ENCODE measurements at places on chromosomes 16 and 17.
A peak's percentile ranks its signal among the peaks of the same experiment; 100 is the strongest.

DNA sequence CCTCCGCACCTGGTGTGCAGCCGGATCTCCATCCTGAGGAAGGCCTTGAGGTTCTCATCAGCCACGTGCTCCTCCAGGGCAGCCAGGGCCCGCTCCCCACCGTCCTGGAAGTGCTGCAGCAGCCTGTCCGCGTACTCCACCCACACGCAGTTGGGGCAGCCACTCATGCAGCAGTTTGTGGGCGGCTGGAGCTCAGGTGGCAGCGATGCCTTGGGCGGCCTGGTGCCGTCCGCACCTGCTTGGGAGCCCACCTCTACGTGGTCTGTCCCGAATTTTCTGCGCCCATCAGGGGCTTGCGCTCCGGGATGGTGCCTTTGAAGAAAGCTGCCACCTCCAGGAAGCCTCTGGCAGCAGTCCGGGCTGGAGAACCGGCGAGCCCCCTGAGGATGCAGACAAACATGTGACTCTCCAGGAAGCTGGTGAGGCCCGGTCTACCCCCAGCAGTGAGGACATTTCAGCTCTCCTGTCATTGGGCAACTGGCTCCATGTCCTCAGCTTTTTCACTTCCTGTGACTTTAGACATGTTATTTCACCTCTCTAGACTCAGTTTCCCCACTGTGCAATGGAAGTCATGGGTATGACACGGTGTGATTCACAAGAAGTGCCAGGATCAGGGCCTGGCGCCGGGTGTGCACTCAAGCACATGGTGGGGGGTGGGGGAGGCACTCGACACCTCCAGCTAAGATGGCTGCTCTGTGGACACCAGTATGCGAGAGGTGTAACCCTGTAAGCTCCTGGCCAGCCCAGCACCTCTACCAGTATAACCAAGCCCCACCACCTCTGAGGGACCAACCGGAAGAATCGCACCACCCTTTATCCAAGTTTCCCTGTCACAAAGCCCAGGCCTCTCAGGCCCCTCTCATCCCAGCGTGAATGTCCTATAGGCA, 957 bp downstream of the OXLD1 start:
- DNase-seq = no peak

- peak; percentile 29 for DNase-seq
Measured at GRCh38 chr16:75105306-75106061, 11.1 kb downstream of the LDHD start.

GRCh38 chr16:14505846-14506245, 124.2 kb downstream of the PARN start:
- no peak for DNase-seq

GRCh38 chr17:74288785-74289184, 14.8 kb downstream of the DNAI2 start:
- DNase-seq = no peak

- no peak for DNase-seq
Measured at GRCh38 chr16:84442416-84443145, 61.9 kb downstream of the MEAK7 start.

- peak; percentile 85 for DNase-seq
Measured at GRCh38 chr17:42519546-42520491, 16.2 kb upstream of the NAGLU start.

DNA sequence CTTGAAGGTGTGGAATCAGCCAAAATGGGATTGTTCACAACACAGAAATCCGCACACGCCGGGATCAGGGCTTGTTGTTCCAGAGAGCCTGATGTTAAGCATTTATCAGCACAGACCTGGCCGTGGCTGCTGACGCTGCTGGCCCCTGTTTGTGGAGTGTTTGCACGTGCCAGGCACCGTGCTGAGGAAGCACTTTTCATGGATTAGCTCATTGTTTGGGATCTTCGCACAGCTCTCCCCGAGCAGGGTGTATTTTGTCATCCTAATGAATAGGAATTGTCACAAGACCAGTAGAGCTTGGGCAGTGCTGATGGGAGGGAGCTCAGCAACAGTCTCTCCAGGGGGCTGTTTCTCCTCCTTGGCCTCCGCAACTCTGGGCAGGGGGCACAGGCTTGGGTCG, 160.4 kb upstream of the PLCG2 start:
- peak; percentile 26 for DNase-seq

DNA sequence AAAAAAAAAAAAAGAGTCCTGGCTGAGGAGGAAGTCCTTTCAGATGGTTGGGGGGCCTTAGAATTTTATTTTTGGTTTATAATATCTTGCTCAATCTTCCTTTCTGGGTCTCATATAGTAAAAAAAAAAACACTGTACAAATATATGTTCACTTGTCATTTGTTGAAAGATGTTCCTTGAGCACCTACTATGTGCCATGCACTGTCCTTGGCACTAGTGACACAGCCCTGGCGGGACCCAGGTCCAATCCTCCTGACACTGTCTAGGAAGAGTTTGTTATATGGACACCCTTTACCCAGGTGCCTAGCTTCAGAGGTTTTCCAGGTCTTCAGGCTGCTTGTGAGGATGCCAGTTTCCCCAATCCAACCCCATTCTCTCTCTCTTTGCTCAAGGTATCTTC, 2.0 kb downstream of the CHST4 start:
- DNase-seq = no peak

DNA sequence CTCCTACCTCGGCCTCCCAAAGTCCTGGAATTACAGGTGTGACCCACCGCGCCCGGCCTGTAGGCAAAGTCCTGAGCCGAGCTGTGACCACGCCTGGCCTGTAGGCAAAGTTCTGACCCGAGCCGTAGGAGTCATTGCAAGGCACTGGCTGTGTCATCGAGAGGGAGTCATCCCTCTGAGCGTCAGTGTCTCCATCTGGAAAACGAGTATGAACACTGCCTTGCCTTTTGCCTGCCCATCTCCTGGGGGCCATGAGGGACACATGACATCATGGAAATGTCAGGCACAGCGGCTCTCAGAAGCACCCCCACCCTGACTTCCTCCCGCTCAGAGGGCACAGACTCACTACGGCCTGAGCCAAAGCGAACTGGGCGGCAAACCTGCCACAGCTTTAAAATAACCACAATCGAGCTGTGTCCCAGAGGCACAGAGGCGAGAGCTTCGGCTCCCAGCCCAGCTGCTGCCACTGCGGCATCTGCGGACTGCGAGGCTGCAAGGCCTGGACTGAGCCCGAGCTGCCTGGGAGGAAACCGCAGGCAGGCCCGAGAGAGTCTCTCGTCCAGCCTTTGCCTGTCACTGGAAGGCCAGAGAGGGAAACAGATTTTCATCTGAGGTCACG, 50.8 kb downstream of the RPH3AL start:
- DNase-seq = no peak

DNA sequence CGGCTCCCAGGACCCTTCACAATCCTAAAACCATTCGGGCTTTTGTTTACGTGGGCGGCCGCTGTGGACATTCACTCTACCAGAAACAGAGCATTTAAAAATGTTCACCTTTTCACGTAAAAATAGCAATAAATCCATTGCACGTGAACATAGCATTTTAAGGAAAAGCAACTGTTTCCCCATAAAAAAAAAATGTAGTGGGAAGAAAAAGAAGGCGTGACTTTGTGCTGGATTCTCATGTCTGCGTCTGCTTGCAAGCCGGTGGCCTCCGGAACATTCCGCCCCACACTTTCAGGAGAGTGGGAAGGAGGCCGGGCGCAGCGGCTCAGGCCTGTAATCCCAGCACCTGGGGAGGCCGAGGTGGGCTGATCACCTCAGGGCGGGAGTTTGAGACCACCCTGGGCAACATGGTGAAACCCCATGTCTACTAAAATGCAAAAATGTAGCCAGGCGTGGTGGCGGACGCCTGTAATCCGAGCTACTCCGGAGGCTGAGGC, 13.4 kb upstream of the GNG13 start:
- DNase-seq = no peak

DNA sequence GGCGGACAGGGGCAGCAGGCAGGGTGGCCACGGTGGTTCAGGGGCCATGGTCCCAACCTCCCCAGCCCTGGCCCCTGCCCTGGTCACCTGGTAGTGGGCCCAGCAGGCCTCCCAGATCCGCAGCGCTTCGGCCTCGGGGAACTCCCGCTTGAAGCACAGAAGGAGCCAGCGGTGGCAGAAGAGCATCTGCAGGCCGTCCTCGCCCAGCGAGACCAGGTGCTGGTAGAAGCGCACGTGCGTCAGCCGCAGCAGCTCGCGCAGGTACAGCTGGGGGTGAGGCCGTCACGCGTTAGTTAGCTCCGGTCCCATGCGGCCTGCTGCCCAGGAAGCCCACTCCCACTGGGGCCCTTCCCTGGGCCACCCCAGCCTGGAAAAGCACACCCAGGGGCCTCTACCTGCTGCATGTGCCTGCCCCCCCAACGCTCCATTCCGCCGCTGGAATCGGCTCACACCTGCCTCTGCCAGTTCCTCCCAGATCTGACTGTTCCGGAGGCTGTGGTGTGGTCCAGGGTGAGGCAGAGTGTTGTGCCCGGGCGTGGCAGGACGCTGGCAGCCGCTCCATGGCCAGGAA, 90.8 kb downstream of the TBC1D16 start:
- no peak for DNase-seq

- DNase-seq = no peak
Measured at GRCh38 chr16:2987833-2988232, 7.6 kb upstream of the PKMYT1 start.

DNA sequence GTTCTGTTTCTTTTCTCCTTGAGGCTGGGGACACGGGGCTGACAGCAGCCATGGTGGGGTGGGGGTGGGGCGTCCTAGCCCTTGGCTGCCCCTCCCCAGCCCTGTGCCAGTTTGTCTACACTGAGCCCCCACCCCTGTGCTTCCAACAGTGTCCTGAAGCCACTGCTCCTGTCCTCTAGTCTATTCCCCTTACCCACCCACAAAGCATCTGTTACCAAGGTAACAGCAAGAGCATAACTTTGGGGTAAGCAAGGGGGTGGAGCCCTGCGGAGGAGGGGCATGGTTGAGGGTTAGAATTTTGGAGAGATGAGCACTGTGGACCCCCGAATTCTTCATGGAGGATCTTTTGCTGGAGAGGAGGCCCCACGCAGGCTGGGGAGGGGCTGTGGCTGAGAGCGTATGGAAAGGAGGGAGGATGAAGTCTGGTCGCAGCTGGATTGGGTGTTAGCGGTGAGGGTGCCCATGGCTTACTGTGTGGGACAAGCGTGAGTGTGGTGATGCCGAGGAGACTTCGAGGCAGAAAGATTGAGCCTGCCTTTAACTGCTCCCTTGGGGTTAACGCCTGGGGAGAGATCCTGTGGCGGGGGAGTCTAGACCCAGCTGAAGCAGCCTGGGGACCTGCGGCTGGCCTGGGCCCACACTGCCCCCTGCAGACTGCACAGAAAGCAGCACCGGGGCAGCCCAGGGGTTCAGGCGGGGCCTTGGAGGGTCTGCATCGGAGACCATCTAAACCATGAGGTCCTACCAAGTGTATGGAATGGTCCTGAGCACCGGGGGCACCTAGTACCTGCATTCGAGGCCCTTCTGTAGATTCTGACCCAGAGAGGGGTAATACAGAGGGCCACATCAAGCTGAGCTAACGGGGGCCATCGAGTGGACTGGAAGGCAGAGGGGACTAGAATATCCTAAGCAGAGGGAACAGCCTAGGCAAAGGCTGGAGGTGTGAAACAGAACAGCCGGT, 6.1 kb upstream of the STAC2 start:
- DNase-seq = no peak

- DNase-seq = no peak
Measured at GRCh38 chr17:3838206-3838605, 7.8 kb downstream of the NCBP3 start.

- DNase-seq = no peak
Measured at GRCh38 chr17:63294776-63295175, 151.3 kb downstream of the CYB561 start.

- no peak for DNase-seq
Measured at GRCh38 chr17:65265276-65265675, 128.1 kb downstream of the RGS9 start.

DNA sequence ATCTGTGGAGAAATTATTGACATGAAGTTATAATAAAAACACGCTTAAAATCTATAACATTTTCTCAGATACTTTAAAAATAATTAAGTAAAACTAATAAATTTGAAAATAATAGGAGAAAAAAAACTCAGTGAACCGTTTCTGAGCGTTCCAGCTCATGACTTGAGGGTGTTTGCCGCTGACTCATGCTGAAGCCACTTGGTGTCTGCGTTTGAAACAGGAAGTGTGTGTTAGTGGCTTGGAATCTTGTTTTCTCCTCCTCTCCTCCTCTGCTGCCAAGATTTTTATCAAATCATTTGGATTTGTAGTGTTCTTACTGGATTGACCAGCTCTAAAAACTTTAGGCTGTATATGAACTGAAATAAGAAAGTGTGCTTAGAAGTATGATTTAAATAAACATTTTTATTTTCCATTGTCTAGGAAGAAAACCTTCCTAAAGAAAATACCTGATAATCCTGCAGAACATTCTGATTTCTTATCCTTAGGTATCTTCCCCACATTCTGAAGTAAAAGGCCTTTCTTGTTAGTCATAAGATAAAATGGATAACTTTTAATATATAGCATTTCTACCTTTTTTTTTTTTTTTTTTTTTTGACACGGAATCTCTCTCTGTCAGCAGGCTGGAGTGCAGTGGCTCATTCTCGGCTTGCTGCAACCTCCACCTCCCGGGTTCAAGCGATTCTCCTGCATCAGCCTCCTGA, 30.8 kb downstream of the USP10 start:
- no peak for DNase-seq

- DNase-seq = no peak
Measured at GRCh38 chr16:72854267-72854959, 193.5 kb downstream of the ZFHX3 start.

DNA sequence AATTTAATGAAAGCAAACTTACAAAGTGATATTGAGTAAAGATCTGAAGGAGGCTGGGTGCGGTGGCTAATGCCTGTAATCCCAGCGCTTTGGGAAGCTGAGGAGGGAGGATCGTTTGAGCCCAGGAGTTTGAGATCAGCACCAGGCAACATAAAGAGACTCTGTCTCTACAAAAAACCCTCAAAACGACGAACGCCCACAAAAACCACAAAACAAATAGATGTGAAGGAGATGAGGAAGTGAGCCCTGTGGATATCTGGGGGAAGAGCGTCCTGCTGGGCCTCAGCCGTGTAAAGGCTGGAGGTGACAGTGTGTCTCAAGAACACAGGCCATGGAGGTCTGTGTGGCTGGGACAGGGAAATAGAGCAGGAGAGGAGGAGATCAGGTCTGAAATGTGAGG, 68.8 kb downstream of the ITFG1 start:
- DNase-seq = no peak

DNA sequence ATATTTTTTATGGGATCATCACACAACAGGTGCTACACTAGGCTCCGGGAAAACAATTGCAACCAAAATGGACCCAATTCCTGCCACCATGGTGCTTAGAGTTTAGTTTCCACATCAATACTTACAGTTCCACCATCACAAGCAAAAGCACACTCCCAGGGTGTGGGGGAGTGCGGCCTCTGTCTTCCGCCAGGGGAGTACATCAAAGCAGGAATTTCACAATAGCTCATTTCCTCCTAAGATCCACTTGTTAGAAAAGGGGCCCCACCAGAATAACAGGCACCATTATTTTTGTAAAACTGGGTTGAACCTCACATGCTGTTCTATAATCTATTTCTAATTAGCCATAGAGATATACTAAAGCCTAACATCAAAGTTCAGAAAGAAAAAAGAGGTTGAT, 44.3 kb upstream of the PSMD7 start:
- no peak for DNase-seq

Measured in anterior cingulate cortex (tissue), 58 donors.